Cerebellar nuclear complex (tissue), 1 donor: ENCODE measurements at places on chromosomes 7 and 10.

DNA sequence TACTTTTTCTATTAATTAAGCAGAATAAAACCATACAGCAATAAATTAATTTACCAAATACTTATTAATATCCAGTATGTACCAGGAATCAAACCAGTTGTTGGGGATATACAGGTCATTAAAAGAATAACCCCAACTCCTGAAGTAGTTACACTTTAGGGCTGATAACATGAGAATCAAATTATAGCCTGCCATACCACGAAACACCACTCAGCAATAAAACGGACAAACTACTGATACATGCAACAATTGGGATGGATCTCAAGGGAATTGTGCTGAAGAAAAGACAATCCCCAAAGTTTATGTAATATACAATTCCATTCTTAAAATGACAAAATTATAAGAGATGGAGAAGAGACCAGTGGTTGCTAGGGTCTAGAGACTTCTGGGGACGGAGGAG, 22.7 kb downstream of the MCMBP start:
- no peak for DNase-seq

- DNase-seq: no peak
Observed at GRCh38 chr10:109978481-109978880, 29.3 kb upstream of the ADD3 start.

DNA sequence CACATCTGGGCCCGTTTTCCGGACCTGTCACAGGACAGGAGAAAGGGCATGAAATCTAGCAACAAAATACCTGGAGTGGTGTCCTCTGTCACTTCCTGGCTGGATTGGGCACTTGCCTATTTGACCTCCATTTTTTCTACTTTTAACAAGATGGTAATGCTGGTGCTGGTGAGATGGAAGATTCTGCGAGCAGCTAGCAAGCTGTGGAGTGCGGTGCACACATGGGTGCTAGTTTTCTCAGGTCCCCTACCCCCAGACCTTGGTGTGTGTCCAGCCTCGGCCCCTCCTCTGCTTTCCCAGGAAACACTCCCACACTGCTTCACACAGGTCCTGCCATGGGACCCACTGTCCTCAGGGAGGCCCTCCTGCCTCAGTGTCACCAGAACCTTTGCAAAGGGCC, 87.7 kb downstream of the WDR11 start:
- DNase-seq: no peak

DNA sequence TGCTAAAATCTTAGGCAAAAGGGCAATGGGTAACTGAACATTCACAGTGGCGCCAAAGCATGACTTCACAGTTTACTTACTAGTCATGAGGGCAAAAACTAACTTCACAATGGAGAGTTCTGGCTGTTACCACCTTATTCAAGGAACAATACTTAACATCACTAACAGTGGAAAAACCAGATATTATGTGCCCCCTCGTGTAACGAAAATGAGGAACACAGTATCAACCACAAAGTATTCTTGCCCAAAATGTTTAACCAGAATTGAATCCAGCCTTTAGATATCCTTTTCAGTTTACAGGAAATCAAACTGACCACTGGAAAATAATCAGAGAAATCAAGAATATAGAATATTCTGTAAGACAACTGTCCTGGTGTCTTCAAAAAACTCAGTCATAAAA, 9.5 kb downstream of the C7orf25 start:
- DNase-seq: no peak

DNA sequence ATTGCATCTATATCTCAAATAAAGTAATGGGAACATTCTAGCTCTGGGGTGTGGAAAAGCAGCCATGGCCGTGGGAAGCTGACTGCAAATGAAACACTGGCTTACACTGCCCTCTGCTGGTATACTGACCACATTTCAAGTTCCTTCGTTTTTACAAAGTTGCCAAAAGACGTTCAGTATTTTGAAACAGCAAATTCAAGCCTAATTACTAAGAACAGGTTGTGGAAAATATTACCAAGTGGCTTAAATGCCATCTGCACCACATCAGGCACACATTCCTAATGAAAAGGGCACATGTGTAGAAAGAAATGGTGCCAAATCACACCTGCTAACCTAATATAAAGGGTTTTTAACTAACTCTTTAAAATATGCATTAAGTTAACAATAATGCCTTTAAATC, 83.9 kb downstream of the JAZF1 start:
- DNase-seq: peak; percentile 38
